ENCODE measurements at places on chromosomes 6 and 20.

DNA sequence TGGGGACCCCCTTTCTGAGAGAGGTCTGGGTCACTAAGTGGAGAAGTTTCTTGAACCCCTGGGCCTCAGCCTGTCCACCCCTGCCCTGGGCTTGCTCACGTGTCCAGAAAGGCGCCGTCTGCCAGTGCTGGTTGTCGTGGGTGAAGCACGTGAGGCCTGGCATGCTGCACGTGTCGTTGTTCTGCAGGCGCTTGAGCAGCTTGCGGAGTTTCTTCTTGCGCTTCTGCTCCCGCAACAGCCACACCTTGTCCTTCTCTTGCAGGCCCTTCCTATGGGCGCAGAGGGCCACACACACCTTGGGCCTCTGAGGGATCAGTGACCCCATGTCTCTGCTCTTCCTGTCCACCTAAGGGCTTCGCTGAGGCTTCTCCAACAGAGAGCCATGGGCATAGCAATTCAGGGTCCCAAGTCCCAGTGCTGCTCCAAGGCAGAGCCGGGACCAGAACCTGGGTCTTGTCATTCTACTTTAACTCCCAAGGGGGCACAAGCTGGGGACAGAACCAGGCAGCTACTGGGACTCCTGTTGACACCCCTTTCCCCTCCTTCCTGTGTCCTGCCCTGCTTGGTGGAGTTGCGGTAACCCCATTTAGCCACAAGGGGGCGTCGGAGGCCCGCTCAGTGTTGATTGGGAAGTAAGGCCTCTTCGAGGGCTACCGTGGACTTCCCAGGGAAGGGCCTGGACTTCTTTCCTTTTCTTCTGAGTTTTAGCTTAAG, 121.8 kb downstream of the SULF2 start:
- peak; percentile 71 for DNase-seq

- no peak for DNase-seq
These were observed 396.7 kb upstream of the RUNX2 start for GRCh38 chr6:44931385-44931784.

DNA sequence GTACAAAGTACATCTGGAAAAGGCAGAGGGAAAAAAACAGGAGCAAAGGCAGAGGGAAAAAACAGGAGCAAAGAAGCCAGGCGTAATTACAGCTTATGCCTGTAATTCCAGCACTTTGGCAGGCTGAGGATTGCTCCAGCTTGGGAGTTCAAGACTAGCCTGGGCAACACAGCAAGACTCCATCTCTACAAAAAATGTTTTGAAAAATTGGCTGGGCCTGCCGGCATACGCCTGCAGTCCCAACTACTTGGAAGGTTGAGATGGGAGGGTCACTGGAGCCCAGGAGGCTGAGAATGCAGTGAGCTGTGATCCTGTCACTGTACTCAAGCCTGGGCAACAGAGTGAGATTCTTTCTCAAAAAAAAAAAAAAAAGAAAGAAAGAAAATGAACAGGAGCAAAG, 19.0 kb upstream of the CBFA2T2 start:
- no peak for DNase-seq

DNA sequence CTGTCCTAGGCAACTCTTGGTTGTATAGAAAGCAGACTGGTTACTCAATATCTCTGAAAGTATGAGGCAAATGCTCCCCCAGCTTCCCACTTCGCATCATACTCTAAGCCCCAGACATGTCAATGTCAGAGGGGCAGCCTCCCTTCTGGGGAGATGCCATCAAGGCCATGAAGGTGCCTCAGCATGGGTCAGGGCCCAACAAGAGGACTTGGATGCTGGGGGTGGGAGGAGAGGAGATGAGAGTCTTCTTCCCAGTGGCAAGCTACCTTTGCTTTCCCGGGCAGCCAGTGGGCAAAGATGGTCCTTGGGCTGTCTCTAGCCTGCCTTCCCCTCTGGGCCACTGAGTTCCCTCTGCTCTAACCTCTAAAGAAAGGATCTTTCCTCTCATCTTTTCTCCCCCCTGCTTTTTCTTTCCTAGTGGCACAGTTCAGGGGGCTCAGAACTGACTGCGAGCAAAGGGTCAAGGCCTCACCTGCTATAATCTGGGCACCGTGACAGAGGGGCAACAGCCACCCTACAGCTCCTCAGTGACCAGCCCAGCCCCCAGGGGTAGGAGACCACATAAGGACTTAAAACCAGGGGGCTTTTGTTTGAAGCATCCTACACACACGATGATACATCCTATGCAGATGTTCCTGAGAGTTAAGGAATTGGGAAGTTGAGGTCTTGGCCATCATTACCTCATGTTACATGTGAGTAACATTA, 26.2 kb downstream of the MOCS1 start:
- DNase-seq = no peak

- no peak for DNase-seq
These were observed 100.7 kb upstream of the SCP2D1 start for GRCh38 chr20:18712882-18713281.

GRCh38 chr6:51265426-51265825, 446.8 kb downstream of the TFAP2B start:
- peak; percentile 76 for DNase-seq

DNA sequence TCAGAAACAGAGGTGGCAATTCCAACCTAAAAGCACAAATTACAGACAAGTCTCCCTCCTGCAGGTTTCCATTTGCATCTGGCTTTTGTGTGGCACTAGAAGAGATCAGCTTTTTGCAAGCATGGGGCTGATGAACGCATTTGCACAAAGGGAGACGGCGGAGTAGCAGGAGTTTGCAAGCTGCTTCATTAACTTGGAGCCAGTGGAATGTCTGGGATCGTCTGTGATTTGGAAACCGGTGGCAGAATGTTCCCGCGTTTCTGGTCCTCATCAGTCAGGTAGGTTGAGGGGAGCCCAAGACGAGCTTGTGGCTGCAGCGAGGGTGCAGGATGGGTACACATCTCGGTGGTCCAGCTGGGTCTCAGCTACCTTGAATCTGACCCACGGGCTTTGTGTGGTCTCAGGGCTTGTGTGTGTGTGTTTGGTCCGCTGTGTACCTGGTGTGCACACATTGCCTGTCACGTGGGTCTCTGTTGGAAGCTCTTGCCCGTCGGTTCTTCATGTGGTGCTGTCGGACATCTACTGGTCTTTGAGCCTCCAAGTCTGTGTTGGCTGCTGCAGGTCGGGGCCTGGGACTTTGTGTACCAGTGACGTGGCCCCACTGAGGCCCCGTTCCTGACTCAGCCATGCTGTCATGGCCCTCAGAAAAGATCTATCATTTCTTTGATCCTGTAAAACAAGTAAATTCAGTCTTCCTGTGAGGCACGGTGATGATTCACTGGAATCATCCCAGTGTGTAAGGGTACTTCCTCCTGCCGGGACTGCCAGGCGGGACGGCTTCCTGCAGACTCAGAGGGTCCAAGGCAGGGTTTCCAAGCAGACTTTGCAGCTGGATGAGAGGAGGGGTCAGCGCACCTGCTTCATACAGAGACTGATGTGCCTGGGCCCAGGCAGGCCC, 12.4 kb upstream of the MYT1 start:
- DNase-seq = no peak

- DNase-seq = no peak
These were observed 39.3 kb upstream of the HIVEP1 start for GRCh38 chr6:11972806-11973205.

- DNase-seq = no peak
These were observed at the start of gene ZNF512B for GRCh38 chr20:63969838-63970713. Gene ZNF512B, minus strand, starts transcription at chr20:63969930. Its CDS starts 1,980 bp downstream, at chr20:63967950.

DNA sequence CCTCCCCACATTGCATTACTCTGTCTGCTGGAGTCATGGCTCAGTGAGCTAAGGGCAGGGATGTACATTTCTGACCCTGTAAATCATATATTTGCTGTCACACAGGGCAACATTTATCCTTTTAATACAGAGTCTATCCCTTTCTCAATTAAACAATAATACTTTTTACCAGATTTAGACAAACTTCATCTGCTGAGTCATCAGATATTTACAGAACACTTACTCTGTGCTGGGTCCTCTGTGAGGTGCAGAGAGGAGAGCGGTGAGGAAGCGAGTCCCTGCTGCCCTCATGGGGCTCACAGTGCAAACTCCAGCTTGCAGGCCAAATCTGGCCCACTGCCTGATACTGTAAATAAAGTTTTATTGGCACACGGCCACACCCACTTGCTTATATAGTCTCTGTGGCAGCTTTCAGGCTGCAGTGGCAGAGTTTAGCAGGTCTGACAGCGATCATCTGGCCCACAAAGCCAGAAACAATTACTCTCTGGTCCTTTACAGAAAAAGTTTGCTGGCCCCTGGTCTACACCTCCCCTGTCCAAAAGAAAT, 144.5 kb downstream of the CDH26 start:
- DNase-seq = no peak

GRCh38 chr6:111237852-111238251, 150.5 kb downstream of the SLC16A10 start:
- no peak for DNase-seq

- peak; percentile 67 for DNase-seq
These were observed 510.5 kb upstream of the MAP3K7 start for GRCh38 chr6:91097364-91097763.

GRCh38 chr20:23362392-23363256, 642 bp downstream of the GZF1 start:
- peak; percentile 38 for DNase-seq

DNA sequence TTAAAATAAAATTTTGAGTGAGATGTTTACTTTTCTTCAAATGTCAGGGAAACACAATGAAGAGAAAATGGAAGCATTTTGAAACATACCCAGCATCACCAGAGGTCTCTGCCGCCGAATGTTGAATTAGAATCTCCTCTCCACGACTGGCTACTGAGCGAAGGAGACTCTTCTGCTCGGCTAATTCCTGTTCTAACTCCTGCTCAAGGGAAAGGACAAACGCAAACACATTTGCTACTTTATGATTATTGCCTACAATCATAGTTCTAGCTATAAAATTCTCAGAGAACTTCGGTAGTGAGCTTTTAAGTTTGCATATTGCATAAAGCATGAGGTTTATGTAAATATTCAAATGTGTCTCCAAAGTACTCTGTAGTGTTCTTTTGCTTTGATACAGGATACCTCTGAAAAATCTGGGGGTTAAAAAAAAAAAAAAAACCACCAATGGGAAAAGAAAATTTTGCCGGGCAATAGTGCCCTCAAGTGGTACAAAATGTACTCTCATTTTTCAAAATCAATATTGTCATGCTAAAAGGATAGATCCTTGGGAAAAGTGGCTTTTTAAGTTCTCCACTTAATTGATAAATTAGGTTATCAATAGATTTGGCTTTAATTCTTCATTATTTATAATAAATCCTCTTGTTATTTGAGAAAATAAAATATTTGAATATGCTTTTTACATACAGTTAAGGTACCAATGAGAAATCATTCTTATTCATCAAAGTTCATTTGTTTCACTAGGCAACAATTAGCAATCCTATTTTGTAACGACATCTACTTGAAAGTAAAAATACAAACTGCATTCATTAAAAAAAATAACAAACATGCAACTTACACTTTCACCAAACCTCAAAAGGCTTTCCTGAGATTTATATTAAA, 369.0 kb downstream of the SYNE1 start:
- peak; percentile 49 for DNase-seq
